NCI-H774 (cell line): ENCODE measurements at places on chromosomes 11 and 22.

GRCh38 chr22:43853328-43853931, 8.9 kb downstream of the SULT4A1 start:
- no peak for DNase-seq

DNA sequence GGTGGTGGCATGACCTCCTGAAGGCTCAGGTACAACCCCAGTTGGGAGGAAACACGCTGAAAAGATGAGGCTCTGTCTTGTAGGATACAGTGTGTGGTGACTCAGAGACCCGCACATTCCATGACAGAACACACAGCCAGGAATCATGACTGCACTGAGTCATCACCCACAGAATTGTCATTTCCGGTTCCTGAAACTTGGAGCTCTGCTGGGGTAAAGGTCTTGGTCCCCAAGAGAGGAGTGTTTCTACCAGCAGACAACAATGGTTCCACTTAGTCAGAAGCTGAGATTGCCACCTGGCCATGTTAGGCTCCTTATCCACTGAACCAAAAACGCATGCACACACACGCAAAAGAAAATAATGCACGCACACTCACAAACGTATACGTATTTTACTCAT, 31.5 kb upstream of the CYB5R3 start:
- DNase-seq = no peak

DNA sequence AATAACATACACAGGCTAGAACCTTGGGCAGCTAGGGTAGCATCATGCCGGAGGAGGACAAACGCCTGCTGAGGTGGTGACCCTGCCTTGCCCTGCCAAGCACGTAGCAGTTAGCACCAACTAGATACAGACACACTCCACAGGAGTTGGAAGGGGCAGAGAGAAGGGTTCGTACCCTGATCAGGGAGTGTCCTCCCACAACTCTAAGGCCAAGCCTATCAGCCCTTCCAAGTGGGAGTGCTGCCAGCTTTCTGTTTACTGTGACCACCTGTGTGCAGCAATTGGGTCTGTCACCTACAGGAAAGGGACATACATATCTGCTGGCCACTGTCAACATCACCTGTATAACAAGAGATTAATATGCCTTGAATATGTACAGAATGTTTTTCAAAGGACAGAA, 1.9 kb upstream of the THAP7 start:
- no peak for DNase-seq

GRCh38 chr22:35072925-35073324, 7.0 kb downstream of the ISX start:
- DNase-seq = no peak

DNA sequence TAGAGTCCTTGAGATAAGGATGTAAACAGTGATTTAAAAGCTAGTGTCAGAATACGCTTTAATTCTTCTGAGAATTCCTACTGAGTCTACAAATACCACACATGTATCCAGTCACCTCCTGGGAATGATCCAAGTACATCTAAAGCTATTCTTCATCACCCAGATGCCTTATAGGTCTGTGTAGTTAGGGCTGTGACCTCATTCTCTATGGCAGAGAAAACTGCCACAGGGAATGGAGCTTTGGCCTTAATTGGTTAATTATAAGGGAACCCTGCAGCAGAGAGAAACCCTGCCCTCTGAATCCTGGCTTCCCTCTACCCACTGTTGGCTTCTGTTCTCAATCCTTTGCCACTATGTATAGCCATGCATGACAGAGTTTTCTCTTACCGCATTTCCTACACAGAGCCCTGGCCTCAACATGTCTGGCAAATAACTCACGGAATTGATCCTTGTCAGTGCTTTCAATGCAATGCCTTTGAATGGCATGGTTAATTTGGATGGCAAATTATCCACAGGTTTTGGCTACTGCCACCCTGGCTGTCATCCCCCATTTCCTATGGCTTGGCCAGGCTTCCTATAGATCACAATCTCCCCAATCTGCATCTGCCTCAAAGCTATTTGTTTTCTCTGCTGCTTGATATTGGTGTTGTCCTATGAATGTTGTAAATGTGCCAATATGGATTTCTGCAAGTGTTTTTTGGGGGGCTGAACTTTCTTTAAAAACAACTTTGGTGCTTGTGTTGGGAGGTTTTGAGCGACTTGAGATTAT, 2.9 kb downstream of the DIXDC1 start:
- no peak for DNase-seq

DNA sequence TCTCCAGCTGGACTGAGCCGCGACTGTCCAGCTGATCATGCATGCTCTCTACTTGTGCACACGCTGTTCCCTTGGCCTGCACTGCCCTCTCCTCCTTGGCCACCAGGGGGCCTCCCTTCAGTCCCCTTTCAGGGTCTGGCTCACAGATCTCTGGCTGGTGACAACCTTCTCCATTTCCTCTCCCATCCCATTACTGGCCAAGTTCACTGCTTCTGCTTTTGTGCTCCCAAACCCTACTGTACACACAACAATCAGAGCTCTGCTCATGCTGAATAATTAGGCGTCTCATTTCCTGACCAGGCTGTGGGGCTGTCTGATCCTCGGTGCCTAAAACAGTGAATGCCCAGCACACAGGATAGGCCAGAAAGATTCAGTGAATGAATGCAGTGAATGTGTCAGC, 224.0 kb upstream of the NARS2 start:
- no peak for DNase-seq
